Cortex of kidney (tissue), 1 donor: ENCODE measurements at places on chromosomes 7 and 10.

GRCh38 chr7:25901658-25902057 lies 250.3 kb upstream of the NFE2L3 start:
- no peak for DNase-seq

DNA sequence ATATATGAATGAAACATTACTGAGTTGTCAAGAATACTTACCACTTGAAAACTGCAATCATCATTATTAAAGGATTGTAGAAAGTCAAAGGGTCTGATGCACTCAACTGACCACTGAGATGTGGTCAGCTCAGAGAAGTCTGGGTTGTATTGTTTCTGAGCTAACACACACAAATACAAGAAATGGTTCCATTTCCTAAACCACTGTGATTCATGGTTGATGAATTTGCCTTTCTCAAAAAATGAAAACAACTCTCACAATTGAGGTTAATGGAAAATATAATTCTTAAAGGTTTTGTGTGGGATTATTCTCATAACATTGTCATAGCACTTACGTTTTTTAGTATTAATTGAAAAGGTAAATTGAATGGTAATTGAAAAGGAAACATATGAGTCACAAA lies 45.6 kb upstream of the TAS2R16 start:
- DNase-seq, result no peak

DNA sequence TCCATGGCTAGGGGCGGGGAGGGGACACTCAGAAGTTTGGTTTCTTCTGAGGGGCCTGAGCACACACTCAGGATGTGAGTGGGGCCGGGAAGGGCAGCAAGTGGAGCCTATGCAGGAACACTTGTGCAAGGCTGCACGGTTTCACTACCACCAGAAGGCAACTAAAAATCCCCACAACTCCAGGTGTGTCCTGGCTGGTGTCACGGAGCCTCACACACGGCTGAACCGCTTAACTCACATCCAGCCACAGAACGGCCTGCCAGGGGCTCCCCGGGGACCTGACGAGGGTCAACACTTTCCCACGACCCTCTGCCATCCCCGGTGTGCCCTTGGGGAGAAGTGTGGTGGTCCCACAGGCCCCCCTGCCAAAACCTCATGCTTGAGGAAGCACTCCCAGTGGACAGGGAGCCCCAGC lies 173.9 kb downstream of the ELFN1 start:
- no peak for DNase-seq

DNA sequence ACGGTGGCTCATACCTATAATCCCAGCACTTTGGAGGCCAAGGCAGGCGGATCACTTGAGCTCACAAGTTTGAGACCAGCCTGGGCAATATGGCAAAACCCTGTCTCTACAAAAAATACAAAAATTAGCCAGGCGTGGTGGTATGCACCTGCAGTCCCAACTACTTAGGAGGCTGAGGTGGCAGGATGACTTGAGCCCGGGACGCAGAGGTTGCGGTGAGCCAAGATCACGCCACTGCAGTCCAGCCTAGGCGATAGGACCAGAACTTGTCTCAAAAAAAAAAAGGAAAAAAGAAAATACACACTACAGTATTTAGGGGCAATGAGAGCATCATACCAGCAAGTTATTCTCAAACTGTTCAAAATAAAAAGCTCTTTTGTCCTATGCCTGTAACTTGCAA lies 59.5 kb downstream of the ABI1 start:
- no peak for DNase-seq

- no peak for DNase-seq
Observed at GRCh38 chr10:80172896-80173295, 32.4 kb downstream of the ANXA11 start.

- DNase-seq, result no peak
Observed at GRCh38 chr7:22183522-22184280, 173.3 kb downstream of the RAPGEF5 start.

DNA sequence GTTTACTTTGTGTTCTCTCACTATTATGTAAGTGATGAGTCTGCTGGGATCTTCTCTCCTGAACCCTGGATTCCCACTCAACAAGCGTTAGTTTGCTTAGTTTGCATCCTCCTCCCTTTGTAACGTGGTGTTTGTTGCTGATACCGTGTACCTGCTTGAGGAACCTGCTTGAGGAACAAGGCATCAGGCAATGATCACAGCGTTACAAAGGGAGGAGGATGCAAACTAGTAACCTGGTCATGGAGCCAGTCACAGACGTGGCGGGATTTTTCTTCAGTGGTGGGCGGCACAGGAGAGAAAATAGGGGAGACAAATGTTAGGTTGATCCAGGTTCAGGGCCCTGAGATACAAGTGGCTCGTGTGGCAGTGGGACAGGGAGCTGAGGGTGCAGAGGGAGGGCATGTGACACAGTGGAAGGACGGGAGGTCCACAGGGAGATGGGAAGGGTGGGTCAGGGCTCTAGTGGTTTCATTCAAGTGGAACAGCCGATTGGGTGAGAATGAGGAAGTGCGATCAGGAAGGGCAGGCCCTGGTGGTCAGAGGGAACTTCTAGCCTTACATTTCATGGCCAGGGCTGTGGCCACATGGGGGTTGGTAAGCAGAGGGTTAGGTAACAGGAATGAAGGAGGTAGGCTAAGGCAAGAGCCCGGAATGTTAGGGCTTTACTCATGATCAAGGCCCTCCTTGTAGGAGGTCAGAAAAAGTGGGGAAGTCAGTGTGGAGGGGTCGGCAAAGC lies 38.0 kb downstream of the SNX10 start:
- no peak for DNase-seq

- no peak for DNase-seq
Observed at GRCh38 chr7:55521512-55521911, 50.8 kb downstream of the VOPP1 start.

DNA sequence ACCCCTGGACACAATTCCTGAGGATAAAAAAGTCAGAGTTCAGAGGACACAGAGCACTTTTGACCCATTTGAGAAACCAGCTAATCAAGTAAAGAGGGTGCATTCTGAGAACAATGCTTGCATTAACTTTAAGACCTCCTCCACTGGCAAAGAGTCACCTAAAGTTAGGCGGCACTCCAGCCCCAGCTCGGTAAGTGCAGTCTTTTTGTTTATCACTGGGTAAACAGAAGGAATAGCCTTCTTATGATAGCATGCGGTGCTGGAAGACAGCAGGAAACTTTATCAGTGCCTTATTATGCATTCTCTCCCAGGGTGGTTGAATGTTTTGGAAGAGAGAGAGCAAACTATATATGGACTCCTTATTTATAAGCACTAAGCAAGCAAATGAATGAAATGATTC lies 130.5 kb downstream of the CDK14 start:
- no peak for DNase-seq

- no peak for DNase-seq
Observed at GRCh38 chr10:100482181-100482833, 19.5 kb downstream of the WNT8B start.

DNA sequence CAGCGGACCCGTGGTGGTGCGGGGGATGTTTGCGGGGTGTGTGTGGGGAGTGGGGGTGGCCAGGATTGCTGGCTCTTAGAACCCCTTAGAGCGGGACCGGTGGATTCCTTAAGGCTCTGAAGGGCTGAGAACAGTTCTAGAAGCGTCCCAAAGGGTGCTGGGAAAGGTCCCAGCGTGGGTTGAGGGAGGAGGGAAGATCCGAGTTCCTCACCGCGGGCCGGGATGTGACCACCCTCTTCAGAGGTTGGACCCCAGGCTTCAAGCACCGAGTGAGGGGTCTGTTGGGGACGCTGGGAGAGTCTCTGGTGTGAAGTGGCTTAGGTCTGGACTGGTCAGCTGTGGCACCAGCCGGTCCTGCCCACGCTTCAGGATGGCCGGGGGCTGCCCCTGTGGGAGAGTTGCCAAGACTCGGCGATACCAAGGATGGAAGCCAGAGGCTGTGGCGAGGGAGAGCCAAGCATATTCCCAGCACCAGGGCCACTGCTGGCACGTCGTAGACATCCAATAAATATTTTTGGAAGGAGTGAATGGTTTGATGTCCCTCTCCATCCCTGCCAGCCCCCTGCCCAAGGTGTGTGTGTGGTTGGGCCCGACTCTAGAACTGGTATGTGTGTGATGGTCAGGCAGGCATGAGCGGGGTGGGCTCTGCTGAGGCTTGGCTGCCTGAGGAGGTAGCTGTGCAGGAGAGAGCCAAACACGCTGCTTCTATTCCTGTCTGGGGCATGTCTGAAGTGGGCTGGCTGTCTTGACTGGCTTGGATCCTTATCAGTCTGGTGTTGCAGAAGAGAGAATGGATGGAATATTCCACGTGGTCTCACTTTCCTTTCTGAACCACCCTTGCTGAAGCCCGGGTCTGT lies 19.2 kb downstream of the ZNF775 start:
- no peak for DNase-seq

GRCh38 chr7:112147793-112148361 lies 58.3 kb downstream of the DOCK4 start:
- no peak for DNase-seq
